ENCODE measurements at places on chromosomes 2 and 18. TPM values are rescaled to one million over a fixed set of nuclear protein-coding genes. Genes with fewer than 3 reads are reported as not detected.

IL36B gene
- total RNA-seq, result not detected

GRCh38 chr18:71899707-71900472 lies 644.3 kb downstream of the CBLN2 start:
- DNase-seq, result no peak

DNA sequence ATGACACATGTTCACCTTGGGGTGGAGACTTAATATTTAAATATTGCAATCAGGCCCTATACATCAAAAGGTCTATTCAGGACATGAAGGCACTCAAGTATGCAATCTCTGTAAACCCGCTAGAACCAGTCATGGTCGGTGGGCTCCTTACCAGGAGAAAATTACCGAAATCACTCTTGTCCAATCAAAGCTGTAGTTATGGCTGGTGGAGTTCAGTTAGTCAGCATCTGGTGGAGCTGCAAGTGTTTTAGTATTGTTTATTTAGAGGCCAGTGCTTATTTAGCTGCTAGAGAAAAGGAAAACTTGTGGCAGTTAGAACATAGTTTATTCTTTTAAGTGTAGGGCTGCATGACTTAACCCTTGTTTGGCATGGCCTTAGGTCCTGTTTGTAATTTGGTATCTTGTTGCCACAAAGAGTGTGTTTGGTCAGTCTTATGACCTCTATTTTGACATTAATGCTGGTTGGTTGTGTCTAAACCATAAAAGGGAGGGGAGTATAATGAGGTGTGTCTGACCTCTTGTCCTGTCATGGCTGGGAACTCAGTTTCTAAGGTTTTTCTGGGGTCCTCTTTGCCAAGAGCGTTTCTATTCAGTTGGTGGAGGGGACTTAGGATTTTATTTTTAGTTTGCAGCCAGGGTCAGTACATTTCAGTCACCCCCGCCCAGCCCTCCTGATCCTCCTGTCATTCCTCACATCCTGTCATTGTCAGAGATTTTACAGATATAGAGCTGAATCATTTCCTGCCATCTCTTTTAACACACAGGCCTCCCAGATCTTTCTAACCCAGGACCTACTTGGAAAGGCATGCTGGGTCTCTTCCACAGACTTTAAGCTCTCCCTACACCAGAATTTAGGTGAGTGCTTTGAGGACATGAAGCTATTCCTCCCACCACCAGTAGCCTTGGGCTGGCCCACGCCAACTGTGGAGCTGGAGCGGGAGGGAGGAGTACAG lies 108.1 kb downstream of the XRCC5 start:
- DNase-seq, result no peak

CD8B2 gene
- 0.37 TPM for total RNA-seq

DNA sequence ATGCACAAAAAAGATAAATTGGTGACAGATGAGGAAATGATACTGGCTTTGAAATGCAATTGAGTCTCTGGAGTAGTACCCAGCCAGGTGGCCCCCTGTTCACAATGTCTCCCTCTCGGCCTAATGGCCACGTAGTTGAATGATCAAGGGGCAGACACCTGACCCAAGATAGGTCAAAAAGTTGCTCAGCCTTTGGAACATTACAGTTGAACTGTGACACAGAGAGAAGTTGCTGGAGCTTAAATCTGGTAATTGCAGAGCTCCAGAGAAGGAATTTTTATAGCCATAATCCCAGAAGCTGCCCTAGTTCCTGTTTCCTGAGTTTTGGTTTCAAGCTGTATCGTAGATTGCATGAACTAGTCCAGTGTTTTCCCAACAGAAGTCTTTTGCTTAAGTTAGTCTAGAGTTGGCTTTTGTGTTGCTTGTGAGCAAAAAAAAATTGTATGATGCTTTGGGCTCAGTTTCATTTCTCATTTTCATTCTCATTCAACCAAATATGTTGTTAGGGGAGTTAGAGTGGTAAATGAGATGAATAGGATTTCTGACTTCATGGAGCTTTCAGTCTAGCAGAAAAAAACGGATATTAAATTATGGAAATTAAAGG lies 117.9 kb downstream of the CSRNP3 start:
- no peak for DNase-seq

CTDP1 gene
- 10.1 TPM for total RNA-seq

DNA sequence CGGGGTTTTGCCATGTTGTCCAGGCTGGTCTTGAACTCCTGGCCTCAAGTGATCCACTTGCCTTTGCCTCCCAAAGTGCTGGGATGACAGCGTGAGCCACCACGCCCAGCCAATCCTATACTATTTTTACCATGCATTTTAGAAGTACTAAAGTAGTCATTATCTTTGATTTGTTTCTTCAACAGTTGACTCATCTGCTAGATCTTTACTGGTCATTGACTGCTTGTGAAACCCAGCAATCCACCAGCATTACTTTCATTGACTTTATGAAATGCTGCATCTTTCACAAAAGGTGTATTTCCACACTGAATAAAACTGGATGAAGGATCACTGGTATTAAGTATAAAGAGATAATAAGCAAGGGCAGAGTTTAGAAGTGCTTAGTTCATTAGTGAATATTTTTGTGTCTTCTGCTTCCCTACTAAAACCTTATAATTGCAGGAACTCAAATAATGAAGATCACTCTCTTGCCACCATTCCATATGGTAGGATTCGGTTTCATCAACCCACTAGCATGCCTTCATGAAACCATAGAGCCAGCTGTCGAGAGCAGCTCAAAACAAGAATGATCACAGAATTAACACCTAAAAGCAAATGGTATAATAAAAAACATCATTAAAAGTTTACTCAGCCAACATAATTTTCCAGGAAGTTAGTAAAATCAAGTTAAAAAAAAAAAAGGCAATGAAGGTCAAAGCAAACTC lies 33.1 kb downstream of the IRS1 start:
- DNase-seq, result no peak

DNA sequence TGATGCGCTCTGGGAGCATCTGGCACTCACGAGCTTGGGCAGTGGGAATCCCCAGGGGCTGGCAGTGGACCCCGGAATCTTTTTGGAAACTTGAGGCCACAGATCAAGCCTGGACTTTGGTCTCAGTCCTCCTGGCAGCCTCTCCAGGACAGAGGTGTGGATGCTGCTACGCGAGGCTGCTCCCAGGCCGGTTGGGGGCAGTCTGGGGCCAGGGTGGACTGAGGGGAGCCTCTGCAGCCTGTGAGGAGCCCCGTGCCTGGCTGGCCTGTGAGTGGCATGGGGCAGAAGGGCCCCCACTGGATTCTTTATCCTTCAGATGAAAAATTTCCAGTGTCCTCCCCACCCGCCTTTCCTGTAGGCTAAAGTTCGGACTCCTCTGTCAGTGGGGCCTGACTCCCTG lies 12.7 kb upstream of the DES start:
- DNase-seq, result no peak

DNA sequence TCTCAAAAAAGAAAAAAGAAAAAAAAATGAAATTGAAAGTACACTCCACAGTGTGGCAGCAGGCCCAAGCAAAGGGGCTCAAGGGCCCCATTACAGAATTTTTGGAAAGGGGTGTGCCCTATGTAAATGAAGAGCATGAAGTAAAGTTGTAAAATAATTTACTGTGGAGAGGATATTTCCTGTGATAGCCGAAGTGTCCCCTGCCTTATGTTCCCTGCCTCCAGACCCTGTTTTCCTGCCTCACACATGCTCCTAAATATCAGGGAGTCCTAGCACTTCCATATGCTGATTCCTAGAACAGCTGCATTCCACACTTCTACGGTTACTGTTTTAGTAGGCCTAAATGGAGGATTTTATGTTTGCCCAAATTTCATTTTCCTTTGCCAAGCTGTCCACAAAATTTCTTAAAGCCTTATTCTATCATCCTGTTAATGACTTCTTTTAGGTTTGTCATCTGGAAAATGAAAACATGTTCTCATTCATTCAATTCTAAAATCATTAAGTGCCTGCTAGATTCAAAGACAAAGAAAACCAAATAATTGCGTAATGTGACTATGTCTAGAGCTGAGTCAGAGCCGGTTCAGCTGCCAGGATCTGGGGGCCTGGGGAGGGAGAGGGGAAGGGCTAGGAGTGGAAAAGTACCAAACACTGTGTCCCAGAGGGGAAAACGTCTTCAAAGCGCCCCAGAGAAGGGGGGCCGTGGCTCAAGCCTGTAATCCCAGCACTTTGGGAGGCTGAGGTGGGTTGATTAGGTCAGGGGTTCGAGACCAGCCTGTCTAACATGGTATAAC lies 25.9 kb upstream of the IMPA2 start:
- DNase-seq, result no peak

GRCh38 chr2:203097735-203098134 lies 83.1 kb downstream of the NBEAL1 start:
- no peak for DNase-seq

GRCh38 chr2:18123577-18123976 lies 245.1 kb downstream of the KCNS3 start:
- no peak for DNase-seq

IL36G gene
- total RNA-seq, result not detected

PUS10 gene
- total RNA-seq, result 14.6 TPM

GRCh38 chr2:228339525-228339924 lies 158.0 kb upstream of the SPHKAP start:
- no peak for DNase-seq

- no peak for DNase-seq
These were observed 216.2 kb upstream of the HS6ST1 start for GRCh38 chr2:128534688-128535392.

PSMA8 gene
- total RNA-seq, result not detected

DNA sequence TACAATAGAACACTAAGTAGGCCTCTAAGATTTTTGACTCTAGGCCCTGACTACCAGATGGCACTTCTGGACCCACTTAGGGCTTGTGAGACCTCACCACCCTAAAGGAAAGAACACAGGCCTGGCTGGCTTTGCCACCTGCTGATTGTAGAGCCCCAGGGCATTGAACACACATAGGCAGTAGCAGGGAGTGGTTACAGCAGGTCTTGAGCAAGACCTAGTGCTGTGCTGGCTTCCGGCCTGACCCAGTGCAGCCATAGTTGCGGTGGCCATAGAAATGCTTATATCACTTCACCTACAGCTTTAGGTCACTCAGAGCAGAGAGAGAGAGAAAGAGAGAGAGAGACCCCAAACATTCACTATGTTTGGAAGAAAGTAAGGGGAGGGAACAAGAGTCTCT lies 223.2 kb downstream of the LRATD1 start:
- DNase-seq, result no peak

Measured in urinary bladder (tissue), 4 donors.